Foreskin melanocyte (primary cell): ENCODE measurements at places on chromosomes 4 and X.

DNA sequence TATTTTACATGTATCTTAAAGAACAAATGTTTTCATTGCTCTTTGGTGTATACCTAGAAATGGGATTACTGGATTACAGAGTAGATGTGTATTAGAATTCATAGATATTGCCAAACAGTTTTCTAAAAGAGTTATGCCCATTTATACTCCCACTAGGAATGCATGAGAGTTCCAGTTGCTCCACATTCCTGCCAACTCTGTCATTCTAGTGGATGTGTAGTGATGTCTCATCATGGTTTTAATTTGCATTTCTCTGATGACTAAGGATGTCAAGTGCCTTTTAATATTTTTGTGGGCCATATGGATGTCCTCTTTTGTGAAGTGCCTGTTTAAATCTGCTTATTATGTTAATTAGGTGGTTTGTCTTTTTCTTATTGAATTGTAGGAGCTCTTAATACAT, 65.6 kb upstream of the BMP2K start:
- no peak for DNase-seq

- DNase-seq = no peak
These were observed 39.0 kb downstream of the GUCY1A1 start for GRCh38 chr4:155705664-155706063.

DNA sequence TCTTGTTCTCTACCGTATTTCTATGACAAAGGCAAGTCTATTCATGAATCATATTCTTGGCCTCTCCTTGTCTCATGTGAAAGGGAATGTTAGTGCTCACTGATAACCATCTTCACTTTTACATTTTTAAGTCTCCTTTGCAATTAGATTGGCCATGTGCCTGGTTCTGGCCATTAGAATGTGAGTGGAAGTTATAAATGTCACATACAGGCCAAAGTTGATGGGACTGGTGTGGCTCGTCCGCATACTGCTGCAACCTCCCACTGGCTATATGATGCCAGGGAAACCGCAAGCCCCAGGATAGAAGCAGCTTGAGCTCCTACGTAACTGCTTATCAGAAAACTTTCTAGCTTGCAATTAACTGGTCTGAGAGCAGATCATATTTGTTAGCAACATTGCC, 86.1 kb downstream of the MAGEC1 start:
- no peak for DNase-seq

GRCh38 chr4:111483375-111484169, 661.7 kb upstream of the FAM241A start:
- DNase-seq = no peak

- no peak for DNase-seq
These were observed 93.1 kb upstream of the TEX13D start for GRCh38 chrX:124239324-124239723.

DNA sequence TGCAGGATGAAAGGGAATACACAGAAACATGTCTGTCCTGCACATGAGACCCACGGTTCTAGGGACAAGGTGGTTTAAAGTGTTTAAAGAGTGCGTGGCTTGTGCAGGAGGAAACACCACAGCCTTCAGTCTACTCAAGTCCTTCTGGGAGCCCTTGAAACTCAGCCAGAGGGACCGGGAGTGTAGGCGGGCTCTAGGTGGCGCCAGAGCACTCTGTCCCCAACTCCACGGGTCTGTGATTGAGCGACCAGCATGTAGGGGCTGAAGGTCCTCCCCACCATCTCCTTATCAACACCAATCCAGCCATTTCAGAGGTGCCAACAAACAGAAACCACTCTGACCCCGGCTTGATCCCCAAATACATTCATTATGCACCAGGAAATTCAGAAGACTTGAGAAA, 82.0 kb upstream of the CLDN34 start:
- DNase-seq = peak; percentile 50

DNA sequence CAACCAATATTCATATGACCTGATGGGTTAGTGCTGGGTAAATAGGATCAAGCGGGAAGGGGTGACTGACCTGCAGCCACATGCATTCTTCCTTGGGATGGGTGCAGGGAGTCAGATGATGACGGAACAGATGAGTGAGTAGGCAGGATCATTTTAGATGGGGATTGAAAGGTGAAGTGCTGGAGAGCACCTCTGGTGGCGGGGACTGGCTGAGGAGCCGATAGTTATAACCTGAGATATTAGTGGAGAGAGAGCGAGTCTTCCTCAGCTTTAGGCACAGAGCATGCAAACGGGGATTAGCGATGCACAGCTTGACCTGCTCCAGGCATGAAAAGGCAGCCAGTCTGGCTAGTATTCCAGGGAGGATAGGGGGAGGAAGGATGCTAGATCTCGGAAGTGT, 99.1 kb downstream of the AFF1 start:
- no peak for DNase-seq

DNA sequence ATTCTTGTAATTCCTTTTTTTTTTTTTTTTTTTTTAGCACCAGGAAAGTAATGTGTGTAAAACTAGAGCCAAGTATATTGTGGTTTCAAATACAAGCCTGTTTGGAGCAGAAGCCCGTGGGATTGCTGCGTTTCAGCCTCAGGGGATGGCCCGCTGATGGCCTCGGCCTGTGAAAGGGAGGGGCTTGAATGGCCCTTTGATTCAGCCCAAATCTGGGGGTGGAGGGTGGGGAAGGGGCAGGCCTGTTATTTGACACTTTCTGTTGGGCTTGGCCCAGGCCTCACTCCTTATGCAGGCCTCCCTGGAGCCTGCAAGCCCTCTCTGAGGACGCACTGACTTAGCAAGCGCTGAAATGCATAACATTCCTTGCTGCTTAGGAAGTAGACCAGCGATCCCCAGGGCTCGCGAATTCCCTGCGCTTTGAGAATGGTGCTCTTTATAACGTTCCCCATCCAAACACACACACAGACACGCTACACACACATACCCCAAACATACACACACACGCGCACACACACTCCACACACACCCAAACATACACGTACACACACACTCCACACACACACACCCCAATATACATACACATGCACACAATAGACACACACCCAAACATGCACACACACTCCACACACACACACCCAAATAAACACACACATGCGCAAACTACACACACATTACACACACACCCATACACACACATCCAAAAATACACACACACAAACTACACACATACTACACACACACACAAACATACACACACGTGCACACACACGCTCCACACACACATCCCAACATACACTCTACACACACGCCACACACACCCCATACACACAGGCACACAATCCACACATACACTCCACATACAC, 29.6 kb downstream of the TLR10 start:
- peak; percentile 99 for DNase-seq

DNA sequence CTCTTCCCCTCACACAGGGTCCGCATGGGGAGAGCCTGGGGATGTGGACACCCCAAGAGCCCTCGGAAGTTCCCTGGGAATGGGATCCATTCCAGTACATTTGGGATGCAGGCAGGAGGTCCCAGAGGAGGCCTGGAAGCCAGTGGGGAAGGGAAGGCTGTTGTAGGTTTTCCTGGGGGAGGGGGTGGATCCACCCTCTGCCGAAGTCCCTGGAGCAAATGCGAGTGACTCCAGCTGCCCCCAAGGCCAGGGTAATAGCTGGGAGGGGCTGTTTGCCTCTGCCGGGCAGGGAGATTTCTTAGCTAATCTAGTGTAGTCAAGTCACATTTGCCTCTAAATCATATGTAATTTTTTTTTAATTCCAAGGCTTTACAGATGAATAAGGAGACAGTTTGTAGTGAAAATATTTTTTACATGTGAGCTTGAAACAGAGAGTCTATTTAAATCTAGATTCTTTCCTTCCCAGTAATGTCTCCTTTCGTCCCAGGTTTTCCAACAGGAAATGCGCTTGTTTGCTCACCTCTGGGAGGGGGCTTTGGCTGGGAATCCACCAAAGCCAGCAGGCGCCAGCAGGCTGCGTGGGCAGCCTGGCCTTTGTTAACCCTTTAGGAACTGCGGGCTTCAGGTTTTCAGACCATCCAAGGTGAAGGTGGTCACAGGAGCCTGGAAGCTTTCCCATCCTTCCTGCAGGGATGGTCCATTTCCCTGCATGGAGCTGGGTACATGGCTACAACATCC, 26.8 kb downstream of the SH3TC1 start:
- no peak for DNase-seq

DNA sequence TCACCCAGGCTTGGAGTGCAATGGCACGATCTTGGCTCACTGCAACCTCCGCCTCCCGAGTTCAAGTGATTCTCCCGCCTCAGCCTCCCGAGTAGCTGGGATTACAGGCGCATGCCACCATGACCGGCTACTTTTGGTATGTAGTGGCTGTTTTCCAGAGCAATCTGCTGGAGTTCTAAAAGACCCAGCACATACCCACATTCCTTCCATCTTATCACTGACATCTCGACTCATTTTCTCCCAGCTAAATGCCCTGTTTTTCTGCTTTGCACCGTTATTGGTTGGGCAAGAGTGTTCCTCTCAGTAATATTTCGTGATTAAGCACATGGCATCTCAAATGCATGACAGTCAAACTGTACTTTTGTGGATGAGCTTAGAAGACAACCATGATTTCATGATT, 53.7 kb downstream of the PRKX start:
- DNase-seq = no peak

- DNase-seq = no peak
These were observed 378.8 kb downstream of the BCOR start for GRCh38 chrX:39718981-39719380.

GRCh38 chr4:73902038-73902637, 32.9 kb downstream of the CXCL1 start:
- no peak for DNase-seq
